ENCODE measurements at places on chromosomes 11 and 22.

- no peak for DNase-seq
These were observed 61.0 kb upstream of the BIRC3 start for GRCh38 chr11:102256251-102256650.

GRCh38 chr22:48152164-48152775 is 1389.8 kb downstream of the TBC1D22A start:
- no peak for DNase-seq

DNA sequence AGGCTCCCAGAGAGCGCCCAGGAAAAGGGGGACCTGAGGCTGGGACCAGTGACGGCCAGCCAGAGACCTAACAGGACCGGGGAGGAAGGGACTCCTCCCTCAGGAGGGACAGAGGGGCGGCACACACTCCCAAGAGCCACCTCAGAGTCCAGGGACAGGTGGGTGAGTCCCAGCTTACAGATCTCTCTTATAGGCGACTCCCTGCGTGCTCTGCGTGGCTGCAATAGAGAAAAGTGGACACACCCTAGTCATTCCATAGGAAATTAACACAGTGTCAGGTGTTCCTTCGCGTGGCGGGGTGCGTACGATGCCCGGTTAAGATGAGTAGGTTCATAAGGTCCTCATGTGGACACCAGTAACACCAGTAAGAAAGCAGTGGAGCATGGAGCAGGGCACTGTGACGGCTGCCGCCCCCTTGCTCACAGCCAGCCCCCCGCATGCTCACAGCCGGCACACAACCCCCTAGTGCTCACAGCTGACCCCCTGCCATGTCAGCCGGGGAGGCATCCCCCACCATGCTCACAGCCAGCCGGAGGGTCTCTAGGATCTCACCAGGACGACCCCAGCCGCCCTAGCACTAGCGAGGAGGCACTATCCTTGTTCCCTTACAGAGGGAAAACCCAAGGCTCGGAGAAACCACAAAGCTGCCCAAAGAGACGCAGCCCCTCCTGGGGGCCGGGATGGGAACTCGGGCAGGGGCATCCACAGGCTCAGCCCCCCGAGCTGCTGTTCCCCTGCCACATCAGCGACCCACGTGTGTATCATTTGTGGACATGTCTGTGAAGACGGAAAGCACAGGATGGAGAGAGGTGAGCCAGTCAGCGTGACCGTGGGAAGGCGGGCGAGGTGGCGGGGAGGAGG is 426.8 kb downstream of the TBC1D22A start:
- no peak for DNase-seq

GRCh38 chr11:113960702-113961330 is 14.1 kb upstream of the HTR3A start:
- no peak for DNase-seq

GRCh38 chr11:122963961-122964360 is 17.7 kb downstream of the BSX start:
- DNase-seq = no peak

- no peak for DNase-seq
These were observed 86.2 kb downstream of the CACNA1I start for GRCh38 chr22:39656495-39657490.

- DNase-seq = no peak
These were observed 12.5 kb downstream of the GDPD5 start for GRCh38 chr11:75513250-75513649.

DNA sequence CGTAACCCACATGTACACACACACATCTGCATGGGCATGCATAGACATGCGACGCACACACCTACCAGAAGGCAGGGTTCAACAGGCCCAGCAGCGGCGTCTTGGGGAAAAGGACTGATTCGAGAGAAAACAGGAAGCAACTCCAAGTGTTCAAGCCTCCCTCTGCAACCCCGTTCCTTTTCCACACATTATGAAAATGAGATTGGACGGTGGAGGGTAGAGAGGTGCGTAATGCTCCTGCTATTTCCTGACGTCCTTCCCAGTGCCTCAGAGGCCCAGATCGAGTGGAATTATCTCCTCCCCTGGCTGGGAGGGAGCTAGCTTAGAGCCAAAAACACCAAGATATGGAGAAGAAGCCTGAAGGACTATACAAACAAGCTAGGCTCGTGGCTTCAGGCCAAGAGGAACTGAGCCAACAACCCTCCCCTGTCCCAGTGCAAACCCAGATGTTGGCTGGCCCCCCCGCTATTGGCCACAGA is 289.2 kb downstream of the MN1 start:
- peak; percentile 83 for DNase-seq
